GDM1 (cell line): ENCODE measurements at places on chromosomes 7 and 10.
A peak's percentile ranks its signal among the peaks of the same experiment; 100 is the strongest.

DNA sequence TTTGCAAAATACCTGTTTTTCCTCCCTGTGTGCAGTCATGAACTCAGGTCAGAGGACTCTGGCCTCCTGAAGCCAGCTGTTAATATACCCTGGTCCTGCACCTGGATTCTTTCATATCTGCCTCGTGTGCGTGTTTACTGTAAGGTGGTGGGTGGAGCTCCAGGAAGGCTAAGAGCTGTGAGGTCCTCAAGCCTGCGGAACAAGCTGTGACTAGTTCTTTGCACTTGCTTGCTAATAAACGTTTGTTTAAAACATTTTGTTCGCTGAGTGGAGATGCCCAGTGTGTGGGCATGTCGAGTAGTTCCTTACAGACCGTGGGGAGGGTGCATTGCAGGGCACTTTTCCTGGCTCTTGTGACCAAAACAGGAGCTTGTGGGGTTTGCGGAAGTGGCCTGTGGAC is 139.0 kb downstream of the DOCK1 start:
- DNase-seq = no peak

- DNase-seq = no peak
Measured at GRCh38 chr10:71434760-71435394, 38.2 kb downstream of the CDH23 start.

DNA sequence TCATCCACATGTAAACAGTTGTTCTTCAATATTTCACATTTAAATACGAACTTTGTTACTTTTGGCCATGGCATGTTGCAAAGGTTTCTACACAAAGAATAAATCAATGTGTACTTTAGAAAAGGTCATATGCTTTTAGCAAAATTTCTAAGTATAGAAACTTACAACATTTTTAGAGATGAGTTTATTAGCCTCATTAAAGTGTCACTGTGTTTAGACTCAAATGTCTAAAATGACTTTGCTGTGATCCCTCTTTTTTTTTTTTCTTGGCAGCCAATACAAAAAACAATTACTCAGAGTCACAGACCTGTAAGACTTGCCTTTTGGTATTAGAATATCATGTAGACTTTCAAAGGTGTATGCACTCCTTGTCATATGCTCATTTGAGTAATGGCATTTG is 349.3 kb upstream of the KIAA1217 start:
- DNase-seq = no peak

DNA sequence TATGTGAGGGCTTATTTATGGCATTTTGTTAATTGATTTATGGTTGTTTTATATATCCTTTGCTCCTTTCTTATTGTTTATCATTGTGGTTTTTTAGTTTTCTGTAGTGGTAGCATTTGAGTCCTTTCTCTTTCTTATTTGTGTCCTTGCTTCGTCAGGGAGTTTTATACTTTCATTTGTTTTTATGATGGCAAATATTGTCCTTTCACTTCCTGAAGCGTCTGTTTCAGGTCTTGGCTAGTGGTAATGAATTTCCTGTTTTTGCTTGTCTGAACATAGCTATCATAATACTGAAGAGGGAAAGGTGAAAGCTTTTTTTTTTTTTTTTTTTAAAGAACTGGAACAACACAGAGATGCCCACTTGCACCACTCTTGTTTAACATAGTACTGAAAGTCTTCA is 228.2 kb downstream of the ATRNL1 start:
- no peak for DNase-seq

GRCh38 chr10:76403912-76404311 is 972.5 kb downstream of the LRMDA start:
- no peak for DNase-seq

- no peak for DNase-seq
Measured at GRCh38 chr10:73406846-73407245, 7.0 kb downstream of the ANXA7 start.

DNA sequence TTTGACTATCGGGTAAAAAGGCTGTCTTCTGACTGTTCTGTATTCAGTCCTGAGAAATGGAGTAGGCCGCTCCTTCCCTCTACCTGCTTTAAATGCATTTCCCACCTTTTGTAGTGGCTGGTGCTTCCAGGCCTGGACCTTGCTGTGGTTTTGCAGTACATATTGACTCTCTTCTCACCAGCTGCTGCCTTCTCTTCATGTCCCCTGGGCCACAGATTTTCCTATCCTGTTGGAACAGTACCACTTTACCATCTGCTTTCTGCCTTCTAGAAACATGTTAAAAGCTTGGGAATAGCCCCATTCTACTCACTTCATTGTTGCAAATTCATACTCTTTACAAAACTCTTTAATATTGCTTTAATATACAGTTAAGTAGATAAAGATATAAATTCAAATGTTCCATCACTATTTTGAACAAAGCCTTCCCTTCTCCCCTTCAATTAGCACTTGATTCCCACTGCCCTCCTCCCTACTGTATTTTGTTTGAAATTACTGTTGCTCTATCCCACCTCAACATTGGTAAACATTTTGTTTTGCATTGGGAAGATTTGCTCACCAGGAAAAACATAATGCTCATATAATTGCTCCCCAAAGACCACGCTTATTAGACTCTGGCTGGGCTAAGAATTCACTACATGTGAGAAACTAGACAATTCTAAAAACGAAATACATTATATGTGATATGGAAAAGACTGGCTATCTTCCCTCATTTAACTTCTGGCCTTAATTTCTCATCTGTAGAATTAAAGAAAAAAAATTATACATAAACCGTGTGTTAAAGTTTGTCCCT is 17.3 kb upstream of the SEMA3C start:
- no peak for DNase-seq

DNA sequence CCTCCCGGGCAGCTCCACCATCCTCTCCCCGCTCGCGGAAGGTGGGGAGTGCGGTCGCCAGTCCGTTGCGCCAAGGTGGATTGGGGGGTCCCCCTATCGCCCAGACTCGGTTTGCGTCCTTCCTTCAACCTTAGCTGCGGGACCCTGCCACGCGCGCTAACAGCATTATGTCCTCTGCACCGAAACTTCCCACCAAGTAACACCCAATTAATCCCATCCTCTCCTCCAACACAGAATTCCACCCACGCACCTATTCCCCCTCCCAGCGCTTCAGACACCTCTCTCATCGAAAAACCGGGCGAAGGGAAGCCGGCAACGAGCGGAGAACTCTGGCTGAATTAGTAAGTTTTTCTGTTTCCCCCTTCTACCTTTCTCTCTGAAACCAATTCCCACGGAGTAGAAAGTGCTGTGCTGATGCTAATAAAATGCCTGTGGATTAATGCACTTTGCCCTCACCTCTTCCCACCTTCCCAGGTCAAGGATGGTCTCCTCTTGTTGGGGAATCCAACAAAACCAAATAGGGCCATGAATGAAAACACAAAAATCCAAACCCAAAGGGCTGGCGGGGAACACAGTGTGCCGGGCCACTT is 947 bp downstream of the HOXA3 start:
- DNase-seq = no peak

- no peak for DNase-seq
Measured at GRCh38 chr7:54995610-54996363, 23.0 kb upstream of the EGFR start.

GRCh38 chr10:123521076-123521475 is 145.1 kb upstream of the GPR26 start:
- DNase-seq = no peak

GRCh38 chr10:123303581-123304337 is 149.6 kb downstream of the BUB3 start:
- no peak for DNase-seq

DNA sequence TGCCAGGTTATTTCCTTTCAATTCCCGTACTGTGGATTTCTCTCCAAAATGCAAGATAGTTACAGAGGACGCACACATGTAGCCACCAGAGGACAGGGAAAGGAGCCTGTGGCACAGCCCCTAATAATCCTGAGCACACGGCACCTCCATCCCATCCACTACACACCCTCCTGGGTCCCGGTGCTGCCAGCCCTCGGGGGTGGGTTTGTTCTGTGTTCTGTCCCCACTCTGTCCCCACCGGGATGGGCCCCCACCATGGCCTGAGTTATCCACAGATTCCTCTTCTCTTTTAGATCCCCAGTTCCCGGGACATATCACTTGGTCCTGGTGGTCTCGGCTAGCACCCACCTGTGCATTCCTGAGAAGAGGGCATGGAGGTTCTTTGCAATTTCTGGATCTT is 196.9 kb upstream of the PPP2R2D start:
- DNase-seq = no peak

GRCh38 chr7:29926216-29926615 is 63.4 kb downstream of the SCRN1 start:
- no peak for DNase-seq

DNA sequence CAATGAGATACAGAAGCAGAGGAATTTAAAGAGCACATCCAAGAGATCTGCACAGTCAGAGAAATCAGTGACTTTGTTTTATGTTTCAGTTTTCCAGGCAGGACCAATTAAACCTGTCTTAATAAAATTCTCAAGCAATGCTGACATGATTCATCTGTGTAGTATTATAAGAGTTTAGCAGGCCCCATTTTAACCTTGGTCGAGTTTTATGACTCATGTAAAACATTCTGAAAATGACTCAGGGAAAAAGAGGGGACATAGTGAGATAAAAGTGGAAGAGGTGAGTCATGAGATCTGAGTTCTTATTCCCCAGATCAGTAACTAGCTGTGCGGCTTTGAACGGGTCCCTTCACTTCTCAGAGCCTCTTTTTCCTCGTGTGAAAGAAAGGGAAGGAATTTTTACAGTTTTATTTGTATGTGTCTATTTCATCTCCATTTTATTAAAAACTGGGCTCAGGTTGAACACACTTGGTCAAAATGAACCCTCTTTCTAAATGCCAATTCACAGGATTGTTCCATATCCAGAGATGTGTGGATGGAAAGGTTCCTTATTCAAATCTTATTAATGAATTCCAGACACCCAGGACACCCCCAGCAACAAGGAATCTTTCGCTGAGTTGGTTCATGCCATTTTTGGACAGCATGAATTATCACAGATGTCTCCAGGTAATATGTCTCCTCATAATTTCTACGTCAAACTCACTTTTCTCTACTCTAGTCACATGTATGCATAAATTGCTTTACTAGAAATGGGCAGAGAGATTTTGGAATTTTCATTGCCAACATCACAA is 143.2 kb downstream of the JAZF1 start:
- DNase-seq = peak; percentile 30

- DNase-seq = no peak
Measured at GRCh38 chr7:98700533-98700932, 83.4 kb downstream of the NPTX2 start.

DNA sequence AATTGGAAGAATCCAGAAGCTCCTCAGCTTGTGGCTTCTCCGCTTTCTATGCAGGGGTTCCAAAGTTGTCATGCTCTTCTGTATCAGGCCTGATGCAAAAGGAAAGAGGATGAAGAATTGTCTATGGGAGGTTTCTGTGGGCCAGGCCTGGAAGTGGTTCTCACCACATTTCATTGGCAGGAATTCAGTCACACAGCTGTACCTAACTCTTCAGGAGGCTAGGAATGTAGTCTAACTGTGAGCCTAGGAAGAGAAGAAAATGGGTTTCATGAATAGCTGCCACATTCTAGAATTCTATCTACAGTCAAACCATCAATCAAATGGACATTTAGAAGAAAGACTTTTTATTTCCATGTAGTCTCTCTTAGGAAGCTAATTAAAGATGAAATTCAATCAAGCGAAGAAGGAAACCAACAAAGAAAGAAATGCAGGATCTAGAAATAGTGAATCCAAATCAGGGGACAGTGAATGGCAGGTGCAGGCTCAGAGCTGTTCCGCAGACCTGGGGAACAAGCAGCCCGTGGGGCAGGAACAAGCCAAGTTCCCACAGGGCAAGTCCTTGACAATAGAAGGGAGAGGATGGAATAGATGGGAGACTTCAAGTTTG is 25.4 kb upstream of the USP6NL start:
- DNase-seq = no peak

- DNase-seq = no peak
Measured at GRCh38 chr7:120842121-120842621, 15.8 kb downstream of the TSPAN12 start.

- no peak for DNase-seq
Measured at GRCh38 chr7:107043491-107043890, 1.0 kb upstream of the PRKAR2B start.

- DNase-seq = no peak
Measured at GRCh38 chr10:63627396-63627795, 106.2 kb downstream of the REEP3 start.

GRCh38 chr7:69963393-69963792 is 365.1 kb downstream of the AUTS2 start:
- no peak for DNase-seq

GRCh38 chr7:88500131-88500530 is 193.4 kb upstream of the STEAP4 start:
- DNase-seq = no peak

DNA sequence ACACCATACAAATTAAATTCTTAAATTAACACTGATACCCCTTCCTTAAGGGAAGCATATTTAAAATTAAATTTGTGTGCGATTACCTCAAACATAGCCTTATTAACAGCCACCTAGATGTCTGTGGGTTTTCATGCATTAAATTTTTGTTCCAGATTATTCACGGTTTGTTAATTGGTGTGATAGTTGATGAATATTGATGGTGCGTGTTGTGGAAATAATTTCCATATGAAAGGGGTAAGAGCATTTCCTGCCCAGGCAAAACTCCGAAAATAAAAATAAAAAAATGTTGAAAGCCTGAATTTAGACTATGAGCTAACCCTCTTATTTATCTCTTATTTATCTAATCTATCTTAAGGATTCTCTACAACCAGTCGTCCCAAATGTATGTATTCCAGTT is 679.3 kb upstream of the CELF2 start:
- DNase-seq = no peak

DNA sequence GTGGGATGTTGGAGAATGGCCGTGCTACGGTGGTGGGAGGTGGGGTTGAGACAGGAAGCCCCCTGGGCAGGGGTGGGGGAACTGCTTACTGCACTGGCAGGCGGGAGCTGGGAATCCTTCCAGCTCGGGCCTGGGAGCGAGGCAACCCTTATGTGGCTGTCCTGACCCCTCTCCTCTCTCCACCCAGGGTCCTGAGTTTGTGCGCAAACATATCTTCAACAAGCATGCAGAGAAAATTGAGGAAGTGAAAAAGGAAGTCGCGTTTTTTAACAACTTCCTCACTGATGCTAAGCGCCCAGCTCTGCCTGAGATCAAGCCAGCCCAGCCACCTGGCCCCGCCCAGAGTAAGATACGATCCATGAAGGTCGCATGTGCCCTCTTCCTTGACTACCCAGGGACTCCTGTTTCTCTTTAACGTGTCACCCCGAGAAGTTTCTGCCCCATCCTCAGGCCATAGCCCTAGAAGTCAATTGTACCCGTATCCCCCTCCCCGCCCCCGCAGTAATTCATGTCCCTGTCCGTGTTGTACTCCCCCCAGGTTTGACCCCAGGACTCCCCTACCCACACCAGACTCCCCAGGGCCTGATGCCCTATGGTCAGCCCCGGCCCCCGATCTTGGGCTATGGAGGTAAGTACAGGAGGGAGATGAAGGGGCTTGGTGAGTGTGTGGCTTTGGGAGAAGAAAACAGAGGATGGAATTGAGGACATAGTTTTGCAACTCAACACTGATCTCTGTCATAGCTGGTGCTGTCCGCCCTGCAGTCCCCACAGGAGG is 1.8 kb downstream of the UFSP1 start:
- peak; percentile 68 for DNase-seq

GRCh38 chr10:75103881-75104686 is 7.4 kb upstream of the SAMD8 start:
- DNase-seq = no peak

GRCh38 chr7:20834656-20835055 is 48.0 kb upstream of the SP8 start:
- no peak for DNase-seq

- no peak for DNase-seq
Measured at GRCh38 chr7:99275496-99275895, 2.9 kb downstream of the MYH16 start.

- no peak for DNase-seq
Measured at GRCh38 chr7:128014811-128015210, 16.4 kb downstream of the LRRC4 start.
